Body of pancreas (tissue), 4 donors: ENCODE measurements at places on chromosomes 4 and X. TPM values are rescaled to one million over a fixed set of nuclear protein-coding genes. Genes with fewer than 3 reads are reported as not detected.

PRR27 gene
- not detected for total RNA-seq

PCSK1N gene
- total RNA-seq: 196 TPM

ACE2 gene
- 17.5 TPM for total RNA-seq

IL21 gene
- total RNA-seq: not detected

SLC9B1 gene
- total RNA-seq: not detected

CSAG1 gene
- total RNA-seq: not detected

POF1B gene
- total RNA-seq: 8.6 TPM
